AG04450 (cell line): ENCODE measurements at places on chromosomes 13 and 19.

- no peak for DNase-seq
These were observed 753.7 kb upstream of the SGCG start for GRCh38 chr13:22427066-22427465.

DNA sequence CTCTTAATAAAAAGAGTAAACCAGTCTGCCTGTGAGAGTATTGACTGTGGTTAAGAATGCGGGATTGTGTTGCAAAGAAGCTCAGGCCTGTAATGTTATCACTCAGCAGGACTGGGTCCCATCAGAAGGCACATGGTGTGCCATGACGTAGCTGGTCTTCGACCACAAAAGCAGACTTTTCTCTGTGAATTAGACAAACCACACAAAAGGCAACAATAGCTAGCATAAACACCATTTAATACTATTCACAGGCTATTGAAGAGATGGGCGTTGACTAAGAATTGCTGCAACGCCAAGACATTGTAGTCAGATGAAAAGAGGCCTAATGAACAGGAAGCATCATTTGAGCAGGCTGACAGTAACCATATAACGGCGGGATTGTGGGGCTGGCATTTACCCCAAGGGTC is 235.6 kb upstream of the SOX21 start:
- no peak for DNase-seq

DNA sequence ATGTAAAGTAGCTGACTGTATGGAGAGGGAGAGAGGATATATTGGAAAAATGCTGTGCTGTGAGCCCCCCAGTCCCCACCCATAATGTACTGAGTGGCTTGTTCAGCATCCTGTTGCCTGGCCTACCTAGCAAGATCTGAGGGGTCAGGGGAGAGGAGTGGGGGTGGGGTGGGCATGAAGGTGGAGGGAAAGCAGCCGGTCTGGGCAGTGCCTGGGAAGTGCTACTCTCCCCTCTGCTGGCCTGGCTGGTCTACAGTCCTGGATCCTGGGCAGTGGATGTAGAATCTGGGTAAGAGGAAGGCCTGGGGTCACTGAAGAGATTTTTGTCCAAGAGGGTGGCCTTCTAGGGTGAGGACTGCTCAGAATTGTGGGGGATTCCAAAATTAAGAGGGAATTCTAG is 210.5 kb downstream of the PDS5B start:
- DNase-seq = no peak

GRCh38 chr19:53172889-53173288 is 14.0 kb upstream of the ZNF347 start:
- no peak for DNase-seq

DNA sequence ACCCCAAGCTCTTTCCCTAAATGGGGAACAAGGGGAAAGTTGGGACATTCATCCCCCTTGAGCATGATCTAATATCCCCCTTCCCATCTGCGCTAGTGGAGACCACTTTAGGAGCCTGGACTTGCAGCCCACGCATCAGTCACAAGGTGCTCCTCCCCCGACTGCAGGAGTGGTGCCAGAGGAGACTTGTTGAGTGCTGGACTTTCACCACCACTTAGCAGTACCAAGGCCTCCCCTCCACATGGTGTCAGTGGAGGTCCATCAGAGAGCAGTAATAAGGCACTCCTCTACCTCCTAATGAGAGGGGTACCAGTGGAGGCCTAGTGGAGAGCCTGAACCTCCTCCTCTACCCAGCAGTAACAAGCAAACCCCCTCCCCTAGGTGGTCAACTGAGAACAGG is 22.5 kb downstream of the CAB39L start:
- DNase-seq = no peak

GRCh38 chr13:75633285-75633684 is 2.8 kb upstream of the LMO7 start:
- DNase-seq = peak; percentile 72

- DNase-seq = no peak
These were observed 44.5 kb downstream of the CAPN12 start for GRCh38 chr19:38699647-38700349.

- no peak for DNase-seq
These were observed 203.8 kb downstream of the GPC6 start for GRCh38 chr13:93430381-93430780.

GRCh38 chr13:100442095-100442832 is 146.3 kb downstream of the GGACT start:
- DNase-seq = no peak

GRCh38 chr13:110341445-110342244 is 34.6 kb downstream of the COL4A2 start:
- no peak for DNase-seq

DNA sequence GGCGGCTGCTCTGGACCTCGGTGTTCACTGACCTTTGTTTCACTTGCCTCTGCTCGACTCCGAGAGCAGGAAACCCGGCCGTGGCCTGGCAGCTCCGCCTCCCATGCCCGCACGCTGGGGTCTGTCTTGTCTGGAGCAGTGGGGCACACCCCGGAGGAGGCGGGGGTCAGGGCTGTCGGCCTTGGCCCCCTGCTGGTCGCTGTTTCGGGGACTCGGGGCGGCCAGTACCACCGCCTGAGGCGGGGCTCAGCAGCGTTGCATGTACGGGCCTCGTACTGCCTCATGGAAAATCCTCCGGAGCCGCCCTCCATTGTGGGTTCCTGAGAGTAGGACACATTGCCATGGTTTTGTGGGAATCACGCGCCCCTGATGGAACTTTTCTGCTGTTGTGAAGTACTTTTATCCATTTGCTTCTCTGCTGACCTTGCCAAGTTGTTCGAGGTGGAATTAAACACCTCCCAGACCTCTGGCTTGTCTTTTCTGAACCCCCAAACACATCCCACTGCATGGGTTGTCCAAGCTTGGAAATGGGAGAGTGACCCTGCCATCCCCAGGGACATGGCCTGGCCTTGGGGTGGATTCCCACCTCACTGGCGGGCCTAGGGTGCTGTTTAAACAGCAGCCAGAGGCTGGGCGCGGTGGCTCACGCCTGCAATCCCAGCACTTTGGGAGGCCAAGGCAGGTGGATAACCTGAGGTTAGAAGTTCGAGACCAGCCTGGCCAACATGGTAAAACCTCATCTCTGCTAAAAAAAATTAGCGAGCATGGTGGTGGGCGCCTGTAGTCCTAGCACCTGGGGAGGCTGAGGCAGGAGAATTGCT is 5.5 kb upstream of the NDUFS7 start:
- no peak for DNase-seq

DNA sequence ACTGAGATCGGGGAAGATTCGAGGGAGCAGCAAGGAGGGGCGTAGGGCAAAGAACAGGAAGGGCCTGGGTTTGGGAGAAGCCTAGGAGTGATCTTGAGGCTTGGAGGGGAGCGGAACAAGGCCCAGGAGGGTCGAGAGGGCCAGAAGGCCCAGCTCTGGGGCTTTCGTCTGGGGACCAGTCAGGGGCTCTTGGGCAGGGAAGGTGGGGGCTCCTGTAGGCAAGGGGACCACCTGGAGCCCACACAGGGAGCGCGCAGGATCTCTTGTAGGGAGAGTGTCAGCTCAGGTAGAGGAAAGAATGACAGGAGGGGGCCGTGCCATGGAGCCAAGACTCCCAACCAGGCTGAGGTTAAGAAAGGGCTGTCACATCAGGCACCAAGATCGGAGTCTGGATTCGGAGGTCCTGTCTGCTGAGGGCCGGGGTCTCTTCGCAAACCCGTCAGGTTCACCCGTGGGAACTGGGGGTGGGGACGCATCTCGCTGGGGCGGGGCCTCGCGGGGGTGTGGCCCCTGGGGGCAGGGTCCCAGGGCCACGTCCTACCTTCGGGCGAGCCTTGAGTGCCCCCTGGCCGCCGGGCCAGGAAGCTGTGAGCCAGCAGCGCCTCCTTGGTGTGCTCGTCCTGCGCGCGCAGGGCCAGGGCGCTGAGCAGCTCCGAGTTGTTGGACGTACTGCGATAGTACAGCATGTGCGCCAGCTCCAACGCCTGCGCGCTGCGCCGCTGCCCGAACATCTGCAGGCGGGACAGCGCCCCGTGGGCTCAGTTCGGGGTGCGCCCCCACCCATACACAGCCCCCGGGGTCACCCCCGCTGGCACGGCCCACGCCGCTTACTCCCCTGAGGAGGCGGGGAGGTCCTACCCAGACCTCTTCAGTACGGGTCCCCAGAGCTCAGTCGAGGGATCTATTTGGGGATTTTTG is 8.4 kb downstream of the EMP3 start:
- peak; percentile 87 for DNase-seq

DNA sequence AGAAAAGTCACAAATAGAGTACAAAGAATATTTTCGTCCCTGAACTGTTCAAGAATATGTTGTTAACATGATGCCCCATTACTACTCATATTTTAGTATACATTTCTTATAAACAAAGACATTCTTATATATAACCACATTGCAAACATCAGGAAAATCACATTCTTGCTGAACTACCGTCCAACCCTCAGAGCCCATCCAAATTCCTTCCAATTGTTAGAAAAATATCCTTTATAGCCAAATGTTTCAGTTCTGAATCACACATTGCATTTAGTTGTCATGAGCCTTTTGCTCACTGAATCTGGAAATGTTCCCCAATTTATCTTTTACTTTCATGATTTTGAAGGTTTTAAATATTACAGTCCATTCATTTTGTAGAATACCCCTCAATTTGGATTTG is 467.8 kb upstream of the ARGLU1 start:
- peak; percentile 79 for DNase-seq

GRCh38 chr13:51729866-51730553 is 74.0 kb downstream of the DHRS12 start:
- peak; percentile 44 for DNase-seq

- DNase-seq = no peak
These were observed 1.8 kb upstream of the ZNF599 start for GRCh38 chr19:34774857-34775256.

GRCh38 chr13:99165753-99166587 is 34.7 kb upstream of the UBAC2 start:
- DNase-seq = no peak

GRCh38 chr13:38309397-38309796 is 40.3 kb upstream of the UFM1 start:
- DNase-seq = no peak

DNA sequence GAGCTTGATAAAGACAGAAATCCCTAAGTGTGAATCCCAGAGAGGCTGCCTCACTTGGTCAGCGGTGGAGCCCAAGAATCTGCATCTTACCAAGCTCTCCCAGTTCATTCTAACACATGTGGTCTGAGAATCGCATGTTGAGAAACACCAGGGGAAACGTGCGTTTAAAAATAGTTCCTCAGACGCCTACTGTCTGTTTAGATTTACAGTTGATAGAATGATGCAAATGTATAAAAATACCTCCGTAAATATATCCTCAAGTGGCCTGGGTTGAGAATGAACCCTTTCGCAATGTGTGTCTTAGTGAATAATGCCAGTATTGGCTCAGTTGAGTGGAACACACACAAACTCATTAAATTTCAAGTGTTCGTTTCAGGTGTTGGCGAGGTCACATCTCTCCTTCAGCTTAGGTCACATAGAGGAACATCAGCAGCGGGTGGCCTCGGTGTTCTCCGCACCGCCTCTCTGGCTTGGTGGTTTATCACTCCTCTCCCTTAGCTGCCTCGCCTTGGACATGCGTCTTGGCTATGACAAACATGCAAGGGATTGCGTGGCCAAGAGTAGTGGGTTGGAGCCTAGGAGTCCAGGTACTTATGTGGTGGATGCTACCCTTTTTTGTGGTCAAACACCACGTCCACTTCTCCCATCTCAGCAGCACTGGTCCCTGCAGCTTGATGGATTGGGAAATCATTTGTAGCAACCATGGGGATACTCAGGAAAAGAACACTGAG is 117.6 kb upstream of the SPATA13 start:
- no peak for DNase-seq

DNA sequence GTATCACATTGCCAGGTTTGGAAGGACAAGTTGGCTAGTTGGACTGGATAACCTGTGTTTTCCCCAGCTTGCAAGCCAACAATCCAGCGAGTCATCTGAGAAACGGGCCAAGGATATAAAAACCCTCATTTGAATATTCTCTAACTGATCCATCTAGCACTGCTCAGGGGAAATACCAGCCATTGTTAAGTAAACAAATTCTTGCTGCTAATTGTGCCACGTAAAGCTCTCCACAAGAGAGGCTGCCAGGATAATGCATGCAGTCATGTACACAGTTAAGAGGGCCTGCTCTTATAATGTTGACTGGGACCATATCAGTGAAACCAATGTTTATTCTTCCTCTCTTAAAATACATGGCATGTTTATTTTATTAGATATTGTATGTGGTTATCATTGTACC is 663.2 kb upstream of the SGCG start:
- DNase-seq = no peak

GRCh38 chr13:49388091-49388635 is 55.7 kb downstream of the CAB39L start:
- no peak for DNase-seq

DNA sequence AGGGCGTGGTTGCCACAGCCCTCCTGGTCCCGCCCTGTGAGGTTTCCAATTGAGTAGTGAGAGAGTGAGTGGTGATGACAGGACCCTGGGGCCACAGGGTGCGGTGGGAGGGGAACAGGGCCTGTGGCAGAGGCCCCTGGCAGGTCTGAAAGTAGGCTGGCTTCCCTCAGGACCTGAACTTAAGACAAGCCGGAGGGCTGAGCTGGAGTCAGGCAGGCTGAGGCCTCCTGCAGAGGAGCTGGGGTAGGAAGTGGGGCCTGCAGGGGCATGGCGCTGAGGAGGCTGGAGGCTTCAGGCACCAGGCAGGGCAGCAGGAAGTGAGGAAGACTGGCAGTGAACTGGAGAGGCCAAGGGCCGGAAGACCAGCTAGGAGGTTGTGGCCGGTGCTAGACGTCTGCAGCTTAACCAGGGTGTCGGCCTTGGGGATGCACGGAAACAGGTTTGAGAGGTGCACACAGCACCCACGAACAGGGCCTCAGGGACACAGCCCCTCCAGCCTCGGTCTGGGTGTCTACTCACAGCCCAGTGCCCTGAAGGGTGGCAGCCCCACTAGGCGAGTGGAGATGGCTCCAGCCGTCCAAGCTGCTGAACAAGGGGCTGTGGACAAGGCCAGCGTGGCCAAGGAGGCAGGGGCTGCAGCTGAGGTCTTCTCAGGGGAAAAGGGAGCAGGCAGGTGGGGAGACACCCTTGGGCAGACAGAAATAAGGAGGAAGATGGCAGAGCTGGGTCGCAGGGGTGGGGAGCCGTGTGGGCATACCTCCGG is 17.8 kb downstream of the POP4 start:
- no peak for DNase-seq

- no peak for DNase-seq
These were observed 257 bp downstream of the KCTD12 start for GRCh38 chr13:76886005-76886291.

GRCh38 chr19:39733841-39734240 is 4.0 kb downstream of the CLC start:
- no peak for DNase-seq

- no peak for DNase-seq
These were observed 930 bp downstream of the ZNF583 start for GRCh38 chr19:56405062-56405461.

DNA sequence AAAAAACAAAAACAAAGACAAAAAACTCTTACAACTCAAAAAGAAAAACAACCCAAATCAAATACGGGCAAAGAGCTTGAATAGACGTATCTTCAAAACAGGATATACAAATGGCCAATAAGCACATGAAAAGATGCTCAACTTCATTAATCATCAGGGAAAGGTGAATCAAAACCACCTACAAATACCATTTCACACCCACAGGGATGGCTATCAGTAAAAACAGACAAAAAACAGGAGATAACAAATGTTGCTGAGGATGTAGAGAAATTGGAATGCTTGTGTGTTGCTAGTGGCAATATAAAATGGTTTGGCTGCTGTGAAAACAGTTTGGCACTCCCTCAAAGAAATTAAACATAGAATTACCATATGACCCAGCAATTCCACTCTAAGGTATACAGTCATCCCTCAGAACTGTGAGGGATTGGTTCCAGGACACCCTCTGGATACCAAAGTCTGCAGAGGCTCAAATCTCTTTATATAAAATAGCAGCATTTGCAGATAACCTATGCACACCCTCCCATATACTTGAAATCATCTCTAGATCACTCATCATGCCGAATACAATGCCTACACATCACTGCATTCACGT is 29.7 kb downstream of the MLLT1 start:
- DNase-seq = no peak
